ENCODE measurements at places on chromosomes 6 and 20.

DNA sequence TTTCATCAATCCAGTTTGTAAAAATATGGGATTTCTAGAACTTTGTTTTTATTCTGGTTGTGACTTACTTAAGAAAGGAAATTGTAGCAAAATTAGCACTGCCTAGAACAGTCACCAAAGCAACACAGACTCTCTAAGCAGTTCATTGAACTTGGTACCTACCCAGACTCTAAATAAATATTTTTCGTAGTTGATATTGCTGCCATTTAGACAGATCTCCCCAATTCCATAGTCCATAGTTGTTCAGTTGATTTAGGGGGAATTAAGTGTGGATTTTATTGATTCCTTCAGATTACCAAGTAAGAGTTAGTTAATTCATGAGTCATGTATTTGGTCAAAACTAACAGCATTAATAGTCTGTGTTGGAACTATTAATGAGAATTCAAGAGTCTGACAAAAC is 822.5 kb downstream of the DHX35 start:
- H3K36me3 ChIP-seq = peaks cover 4% of the 10 kb centered on the region
- H3K4me1 ChIP-seq = no peaks in the 10 kb centered on the region
- no peak overlapping the region for H3K27ac ChIP-seq
- no peak for DNase-seq

- no peak for DNase-seq
- H3K27me3 ChIP-seq = peaks cover 33% of the 10 kb centered on the region
- H3K4me3 ChIP-seq = no peak overlapping the region
- H3K36me3 ChIP-seq = no peaks in the 10 kb centered on the region
Observed at GRCh38 chr20:63005365-63005861, 1.4 kb downstream of the BHLHE23 start.

DNA sequence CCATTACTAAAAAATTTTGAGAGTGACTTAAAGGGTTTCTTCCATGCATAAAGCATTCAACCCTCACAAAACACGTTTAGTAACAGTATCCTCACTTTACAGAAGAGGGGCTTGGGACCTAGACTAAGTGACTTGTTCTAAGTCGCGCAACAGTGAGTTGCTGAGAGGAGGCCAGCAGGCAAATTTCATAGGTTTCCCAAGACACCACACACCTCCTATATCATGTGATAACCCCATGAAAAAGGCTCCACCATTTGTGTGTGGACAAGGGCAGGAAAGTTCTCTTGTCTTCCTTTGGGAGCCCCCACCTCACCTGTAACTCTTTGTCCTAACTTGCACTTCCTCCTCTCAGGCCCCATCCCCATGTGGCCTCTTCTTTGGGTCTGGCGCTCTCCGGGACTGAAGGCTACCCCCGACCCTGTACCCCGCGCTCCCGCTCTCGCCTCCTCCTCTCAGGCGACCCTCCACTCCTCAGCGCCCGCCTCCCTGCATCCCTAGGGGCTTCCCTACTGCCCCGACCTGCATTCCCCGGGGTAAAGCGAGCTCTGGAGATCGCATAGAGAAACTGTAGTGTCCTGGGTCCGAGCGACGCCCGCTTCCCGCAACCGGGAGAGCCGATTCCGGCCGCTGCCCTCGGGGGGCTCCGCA is 392 bp downstream of the PSMB8 start:
- H3K4me1 ChIP-seq = peaks cover 75% of the 10 kb centered on the region
- peaks cover 66% of the 10 kb centered on the region for H3K36me3 ChIP-seq
- peak overlapping the region; percentile 98 for H3K27ac ChIP-seq
- no peak for DNase-seq
- H3K27me3 ChIP-seq = no peaks in the 10 kb centered on the region
- peak overlapping the region; percentile 95 for H3K4me3 ChIP-seq

DNA sequence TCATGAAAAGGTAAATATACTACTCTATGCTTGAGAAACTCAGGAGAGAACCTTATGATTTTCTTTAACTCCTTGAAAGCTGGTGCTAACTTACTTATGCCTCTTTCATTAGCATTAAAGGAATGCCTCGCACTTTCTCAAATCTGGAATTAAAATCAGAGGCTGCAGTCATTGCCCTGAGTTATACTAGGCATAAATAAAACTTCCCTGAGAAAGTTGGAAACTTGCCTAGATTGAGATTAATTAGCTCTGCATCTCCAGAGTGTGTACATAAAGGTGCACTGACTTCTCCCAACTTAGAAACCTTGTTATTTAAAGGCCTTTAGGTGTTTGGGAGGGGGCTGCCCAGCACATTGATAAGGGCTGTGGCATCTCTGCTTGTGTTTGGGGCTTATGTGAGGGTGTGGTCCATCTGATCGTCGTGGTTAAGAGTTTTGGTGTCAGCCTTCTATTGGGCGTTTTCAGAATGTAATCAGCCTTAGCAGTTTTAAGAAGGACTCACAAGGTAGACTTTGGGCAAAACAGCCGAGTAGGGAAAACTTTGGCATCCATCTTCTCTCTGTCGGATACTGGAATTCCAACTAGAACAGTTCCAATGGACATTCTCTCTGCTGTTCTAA is 32.1 kb upstream of the CCN6 start:
- no peak overlapping the region for H3K27ac ChIP-seq
- H3K27me3 ChIP-seq = no peaks in the 10 kb centered on the region
- no peak for DNase-seq
- peaks cover 5% of the 10 kb centered on the region for H3K4me1 ChIP-seq
- H3K4me3 ChIP-seq = no peak overlapping the region

DNA sequence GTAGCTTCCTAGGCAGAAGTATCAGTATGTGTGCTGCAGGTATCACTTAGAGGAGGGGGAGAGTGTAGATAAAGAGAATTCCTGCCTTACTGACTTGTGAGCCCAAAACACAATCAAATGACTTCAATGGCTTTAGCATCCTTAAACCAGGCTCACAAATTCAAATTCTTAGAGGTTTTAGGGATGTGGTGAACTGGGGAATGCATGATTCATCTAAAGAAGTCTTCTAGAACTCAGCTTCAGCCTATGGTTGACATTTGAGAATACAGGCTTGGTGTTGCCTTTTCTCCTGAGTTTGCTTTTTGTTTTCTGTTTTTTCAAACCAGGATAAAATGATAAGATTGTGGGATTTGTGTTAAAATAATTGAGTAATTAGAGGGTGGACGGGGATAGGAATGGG is 14.4 kb downstream of the SNRPC start:
- no peaks in the 10 kb centered on the region for H3K27me3 ChIP-seq
- no peak overlapping the region for H3K4me3 ChIP-seq
- no peaks in the 10 kb centered on the region for H3K4me1 ChIP-seq
- H3K27ac ChIP-seq = no peak overlapping the region

GRCh38 chr20:15759594-15759993 is 813.7 kb downstream of the KIF16B start:
- H3K4me1 ChIP-seq = no peaks in the 10 kb centered on the region
- no peak overlapping the region for H3K27ac ChIP-seq
- no peaks in the 10 kb centered on the region for H3K27me3 ChIP-seq
- H3K4me3 ChIP-seq = no peak overlapping the region
- H3K36me3 ChIP-seq = no peaks in the 10 kb centered on the region

DNA sequence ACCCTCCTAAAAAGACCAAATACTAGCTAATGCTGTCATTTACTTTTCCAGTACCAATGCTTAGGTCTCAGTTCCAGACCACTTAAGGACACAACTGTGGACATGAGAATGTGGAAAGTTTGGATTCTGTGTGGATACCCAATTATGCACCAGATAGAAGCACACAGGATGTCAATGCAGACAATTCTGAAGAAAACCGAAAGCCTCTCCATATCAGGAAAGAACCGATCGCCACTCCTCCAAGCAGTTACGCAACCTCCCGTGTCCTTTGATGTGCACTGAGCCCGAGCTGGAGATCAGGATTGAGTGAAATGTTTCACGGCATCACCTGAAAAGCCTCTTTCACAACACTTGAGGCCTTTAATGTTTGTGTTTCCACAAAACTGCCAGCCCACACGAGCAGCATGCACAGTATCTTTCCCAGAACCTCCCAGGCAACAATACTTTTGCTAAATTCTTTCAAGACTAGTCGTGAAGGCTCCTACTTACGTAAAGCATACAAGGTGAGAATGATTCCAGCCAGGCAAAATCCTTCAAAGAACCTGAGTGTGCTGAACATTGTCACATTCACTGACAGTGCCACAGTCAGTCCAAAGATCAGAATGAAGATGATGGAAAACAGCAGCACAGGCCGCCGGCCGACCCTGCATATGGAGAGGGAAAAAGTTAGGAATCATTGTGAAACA is 47.0 kb downstream of the SLC22A23 start:
- H3K27ac ChIP-seq = no peak overlapping the region
- DNase-seq = no peak
- no peak overlapping the region for H3K4me3 ChIP-seq
- peaks cover 4% of the 10 kb centered on the region for H3K4me1 ChIP-seq
- H3K36me3 ChIP-seq = no peaks in the 10 kb centered on the region
- peaks cover 34% of the 10 kb centered on the region for H3K27me3 ChIP-seq

- no peaks in the 10 kb centered on the region for H3K27me3 ChIP-seq
- peak overlapping the region; percentile 1 for H3K4me3 ChIP-seq
- no peak for DNase-seq
- peak overlapping the region; percentile 86 for H3K27ac ChIP-seq
Observed at GRCh38 chr6:53299331-53300005, 49.3 kb downstream of the ELOVL5 start.

GRCh38 chr6:152634773-152635172 is 2.4 kb downstream of the SYNE1 start:
- peaks cover 8% of the 10 kb centered on the region for H3K27me3 ChIP-seq
- H3K4me3 ChIP-seq = peak overlapping the region; percentile 97
- peaks cover 52% of the 10 kb centered on the region for H3K4me1 ChIP-seq
- no peaks in the 10 kb centered on the region for H3K36me3 ChIP-seq
- peak; percentile 84 for DNase-seq
- H3K27ac ChIP-seq = peak overlapping the region; percentile 85

DNA sequence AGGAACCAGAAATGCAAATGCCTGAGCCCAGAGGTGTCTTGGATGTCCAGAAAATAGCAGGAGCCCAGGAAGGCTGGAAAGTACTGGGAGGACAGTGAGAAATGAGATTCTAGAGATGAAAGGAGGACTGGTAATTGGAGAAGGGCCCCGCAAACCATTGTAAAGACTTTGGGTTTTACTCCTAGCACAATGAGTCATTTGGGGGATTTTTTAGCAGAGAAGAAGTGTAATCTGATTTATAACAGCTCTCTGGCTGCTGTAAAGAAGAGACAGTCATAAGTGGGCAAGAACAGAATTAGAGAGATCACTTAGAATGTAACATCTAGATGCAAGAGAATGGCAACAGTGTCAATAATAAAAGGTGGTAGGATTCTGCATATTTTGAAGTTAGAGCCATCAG is 40.2 kb downstream of the SLC35F1 start:
- H3K27me3 ChIP-seq = peaks cover 5% of the 10 kb centered on the region
- H3K27ac ChIP-seq = no peak overlapping the region
- no peaks in the 10 kb centered on the region for H3K36me3 ChIP-seq
- DNase-seq = no peak
- H3K4me1 ChIP-seq = no peaks in the 10 kb centered on the region

GRCh38 chr20:62951143-62951895 is 1.2 kb upstream of the SLC17A9 start:
- H3K4me3 ChIP-seq = no peak overlapping the region
- no peak for DNase-seq
- H3K4me1 ChIP-seq = peaks cover 21% of the 10 kb centered on the region

- H3K4me1 ChIP-seq = peaks cover 27% of the 10 kb centered on the region
- no peaks in the 10 kb centered on the region for H3K27me3 ChIP-seq
- H3K27ac ChIP-seq = no peak overlapping the region
- no peak for DNase-seq
Observed at GRCh38 chr6:15501826-15502445, 160.9 kb downstream of the DTNBP1 start.

DNA sequence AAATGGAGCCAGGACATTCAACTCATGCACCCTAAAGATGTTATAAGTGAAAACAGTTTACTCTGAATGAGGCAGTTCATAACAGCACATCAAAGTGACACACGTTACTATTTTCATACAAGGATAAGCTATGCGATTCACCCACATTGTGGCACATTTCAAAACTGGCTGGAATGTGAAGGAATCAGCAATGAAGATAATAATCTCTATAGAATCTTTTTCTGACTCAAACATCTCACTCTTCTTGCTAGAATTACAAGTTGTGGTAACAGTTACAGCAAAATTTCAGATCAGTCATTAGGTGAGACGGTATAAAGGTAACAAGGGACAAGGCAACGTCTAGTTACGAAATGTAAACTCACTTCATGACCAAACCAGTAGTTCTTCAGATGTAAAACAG is 17.5 kb downstream of the TMEM244 start:
- H3K4me3 ChIP-seq = no peak overlapping the region
- DNase-seq = no peak
- H3K27ac ChIP-seq = no peak overlapping the region
- H3K36me3 ChIP-seq = no peaks in the 10 kb centered on the region

DNA sequence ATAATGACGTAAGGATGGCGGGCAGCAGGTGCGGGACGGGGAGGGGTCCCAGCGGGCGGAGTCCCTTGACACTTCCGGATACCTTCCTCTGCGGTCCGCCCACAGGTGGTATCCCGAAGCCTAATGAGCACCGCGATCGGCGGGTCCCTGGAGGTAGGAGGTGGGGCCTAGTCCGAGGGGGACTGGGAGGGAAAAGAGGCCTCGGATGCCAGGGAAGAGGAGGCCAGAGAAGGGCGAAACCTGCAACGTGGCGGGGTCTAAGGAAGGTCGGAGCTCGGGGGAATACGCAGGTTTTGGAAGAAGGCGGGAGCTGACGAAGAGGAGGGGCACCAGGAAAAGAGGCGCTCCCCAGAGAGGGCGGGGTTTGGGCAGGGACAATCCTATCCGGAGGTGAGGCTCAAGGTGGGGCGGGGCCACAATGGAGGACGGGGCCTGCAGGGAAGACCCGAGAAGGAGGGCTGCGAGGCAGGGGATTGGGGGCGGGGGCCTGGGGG is 3.7 kb downstream of the PRSS16 start:
- no peaks in the 10 kb centered on the region for H3K36me3 ChIP-seq
- peaks cover 4% of the 10 kb centered on the region for H3K4me1 ChIP-seq
- peak overlapping the region; percentile 86 for H3K4me3 ChIP-seq
- DNase-seq = no peak
- peaks cover 29% of the 10 kb centered on the region for H3K27me3 ChIP-seq
- H3K27ac ChIP-seq = no peak overlapping the region

- H3K4me3 ChIP-seq = no peak overlapping the region
- H3K4me1 ChIP-seq = no peaks in the 10 kb centered on the region
- peaks cover 25% of the 10 kb centered on the region for H3K27me3 ChIP-seq
Observed at GRCh38 chr20:23212011-23212410, 125.9 kb upstream of the CD93 start.
